Activated naive CD8-positive, alpha-beta T cell treated with anti-CD3 and anti-CD28 coated beads for 36 hours (primary cell): ENCODE measurements at places on chromosomes 16 and 17. TPM values are rescaled to one million over a fixed set of nuclear protein-coding genes. Genes with fewer than 3 reads are reported as not detected.
A peak's percentile ranks its signal among the peaks of the same experiment; 100 is the strongest.

DNA sequence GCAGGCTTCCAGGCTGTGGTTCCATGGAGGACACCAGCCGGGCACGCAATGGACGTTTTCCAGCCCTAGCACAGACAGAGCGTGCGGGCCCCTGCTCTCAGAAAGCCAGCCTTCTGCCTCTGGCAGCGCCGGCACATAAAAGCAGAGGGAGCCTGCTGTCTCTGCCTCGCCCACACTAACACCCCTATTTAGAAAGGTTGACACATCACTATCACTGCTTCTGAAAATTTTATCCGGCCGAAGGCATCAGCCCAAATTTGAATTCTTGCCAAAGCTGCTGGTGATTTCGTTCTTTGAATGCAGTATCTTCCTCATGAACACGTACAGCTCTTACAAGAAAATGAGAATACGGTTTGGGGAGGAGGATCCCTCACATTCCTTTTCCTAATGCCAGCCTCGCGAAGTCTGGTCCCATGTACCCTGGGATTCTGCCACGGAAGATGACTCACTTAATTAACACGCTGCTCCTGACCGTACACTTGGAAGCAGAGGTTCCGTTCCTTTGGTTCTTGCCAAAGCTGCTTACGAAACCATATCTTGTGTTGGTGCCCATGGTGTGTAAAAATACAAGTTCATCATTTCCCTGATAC, 1.3 kb upstream of the RAB11FIP3 start:
- no peak for DNase-seq

DNA sequence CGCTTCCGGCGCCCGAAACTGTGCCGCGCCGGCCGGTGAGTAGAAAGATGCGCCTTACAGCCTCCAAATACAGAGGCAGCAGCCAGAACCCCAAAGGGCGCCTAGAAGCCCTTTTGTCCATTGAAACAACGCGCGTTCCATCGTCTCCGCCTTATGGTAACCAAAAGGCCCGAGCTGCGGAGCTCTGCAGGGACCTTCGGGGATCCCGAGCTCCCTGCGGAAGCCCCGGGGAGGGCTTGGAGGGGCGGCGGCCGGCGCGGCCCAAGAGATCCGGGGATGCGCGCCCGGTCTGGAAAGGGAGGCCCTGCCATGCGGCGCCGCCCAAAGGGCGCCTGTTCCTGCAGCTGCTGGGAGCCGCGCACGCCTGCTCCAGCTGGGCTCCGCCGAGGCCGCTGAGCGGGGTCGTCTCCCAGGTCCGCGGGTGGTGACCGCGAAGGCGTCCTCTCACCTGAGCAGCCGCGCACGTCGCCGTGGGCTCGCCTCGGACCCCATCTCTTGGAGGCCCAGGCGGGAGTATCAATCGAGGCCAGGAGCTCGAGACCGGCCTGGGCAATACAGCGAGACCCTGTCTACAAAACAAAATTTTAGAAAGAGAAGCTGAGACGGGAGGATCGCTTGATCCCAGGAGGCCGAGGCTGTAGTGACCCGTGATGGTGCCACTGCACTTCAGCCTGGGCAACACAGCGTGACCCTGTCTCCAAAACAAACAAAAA, 742 bp upstream of the FBXO31 start:
- peak; percentile 65 for DNase-seq

GRCh38 chr17:81808778-81809555, 5.0 kb downstream of the GCGR start:
- no peak for DNase-seq

DNA sequence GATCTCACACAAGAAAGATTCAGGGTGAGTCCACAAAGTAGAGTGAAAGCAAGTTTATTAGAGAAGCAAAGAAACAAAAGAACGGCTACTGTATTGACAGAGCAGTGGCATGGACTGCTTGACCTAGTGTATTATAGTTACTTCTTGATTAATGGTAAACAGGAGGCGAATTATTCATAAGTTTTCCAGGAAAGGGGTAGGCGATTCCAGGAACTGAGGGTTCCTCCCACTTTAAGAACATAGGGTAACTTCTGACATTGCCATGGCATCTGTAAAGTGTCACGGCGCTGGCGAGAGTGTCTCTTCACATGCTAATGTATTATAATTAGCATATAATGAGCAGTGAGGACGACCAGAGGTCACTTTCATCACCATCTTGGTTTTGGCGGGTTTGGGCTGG, 93.2 kb downstream of the CACNG3 start:
- no peak for DNase-seq

DNA sequence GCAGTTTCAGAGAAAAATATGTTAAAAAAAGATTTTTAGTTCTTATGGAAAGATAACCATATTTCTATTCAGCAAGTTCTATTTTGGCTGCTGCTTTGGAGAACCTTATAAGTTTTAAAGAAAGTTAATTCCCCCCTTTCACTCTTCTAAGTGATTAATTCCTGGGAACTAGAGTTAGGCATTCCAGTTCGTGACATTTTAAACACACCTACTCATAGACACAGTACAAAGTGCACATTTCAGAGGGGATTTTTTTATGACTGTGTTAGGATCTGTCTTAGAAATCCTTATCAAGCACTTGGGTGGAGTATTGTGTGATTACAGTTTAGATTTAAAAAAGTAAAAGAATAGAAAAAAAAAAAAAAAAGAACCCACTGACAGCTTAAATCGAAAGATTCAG, 3.5 kb upstream of the CDH11 start:
- DNase-seq, result no peak

- DNase-seq, result no peak
Observed at GRCh38 chr16:2787406-2787805, at the start of gene PRSS33. Gene PRSS33 (minus strand): TSS chr16:2787560. CDS start chr16:2786547, 1,013 bp downstream.

GRCh38 chr16:68481636-68482035, 33.3 kb upstream of the SMPD3 start:
- no peak for DNase-seq

The KRT12 gene
- not detected for total RNA-seq

The FOXO3B gene
- 7.6 TPM for total RNA-seq

The NPIPA8 gene
- 8.6 TPM for total RNA-seq

The USH1G gene
- total RNA-seq, result not detected

The SLC47A1 gene
- total RNA-seq, result not detected

The TEKT5 gene
- total RNA-seq, result not detected
